ENCODE measurements at places on chromosomes 11 and 22. TPM values are rescaled to one million over a fixed set of nuclear protein-coding genes. Genes with fewer than 3 reads are reported as not detected.

DNA sequence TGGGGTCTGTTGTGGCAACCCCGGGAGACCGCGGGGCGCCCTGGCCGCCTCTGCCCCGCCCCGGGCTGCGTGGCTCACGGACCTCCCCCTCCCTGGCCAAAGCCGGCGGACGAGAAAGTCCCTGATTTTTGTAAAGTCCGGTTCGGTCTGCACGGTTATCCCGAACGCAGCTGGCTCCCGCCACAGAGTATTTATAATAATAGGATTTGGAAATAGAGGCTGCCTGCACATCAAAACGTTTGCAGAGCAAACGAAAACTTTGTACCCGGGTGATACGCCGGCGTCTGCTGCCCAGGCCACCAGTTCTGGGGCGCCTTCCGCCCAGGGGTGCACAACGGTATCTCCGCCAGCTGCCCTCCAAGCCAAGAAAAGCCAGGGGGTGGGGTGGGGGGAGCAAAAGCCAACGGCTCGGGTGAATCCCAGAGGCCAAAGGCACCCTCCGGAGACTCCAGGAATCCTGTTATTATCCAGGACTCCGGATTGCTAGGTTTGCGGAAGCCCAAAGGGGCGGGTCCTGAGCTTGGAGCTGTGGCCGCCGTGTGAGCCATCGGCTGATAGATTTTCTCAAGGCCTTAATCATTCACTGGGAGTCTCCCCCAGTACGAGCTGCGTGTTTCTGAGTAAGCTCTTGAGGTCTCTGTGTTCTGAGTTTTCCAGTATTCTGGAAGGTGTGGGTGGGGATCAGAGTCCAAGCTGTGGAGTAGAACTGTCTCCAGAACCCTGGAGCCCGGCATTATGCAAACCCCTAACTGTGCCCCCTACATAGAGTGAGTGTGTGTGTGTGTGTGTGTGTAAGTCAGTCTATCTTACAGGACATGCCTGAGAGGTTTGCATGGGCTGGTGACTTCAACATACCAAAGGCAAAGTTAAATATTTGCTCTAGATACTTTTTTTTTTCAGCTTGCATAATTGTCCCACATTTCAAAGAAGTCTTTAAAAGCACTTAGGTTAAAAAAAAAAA lies 673 bp upstream of the SHANK2 start:
- no peak for DNase-seq

DNA sequence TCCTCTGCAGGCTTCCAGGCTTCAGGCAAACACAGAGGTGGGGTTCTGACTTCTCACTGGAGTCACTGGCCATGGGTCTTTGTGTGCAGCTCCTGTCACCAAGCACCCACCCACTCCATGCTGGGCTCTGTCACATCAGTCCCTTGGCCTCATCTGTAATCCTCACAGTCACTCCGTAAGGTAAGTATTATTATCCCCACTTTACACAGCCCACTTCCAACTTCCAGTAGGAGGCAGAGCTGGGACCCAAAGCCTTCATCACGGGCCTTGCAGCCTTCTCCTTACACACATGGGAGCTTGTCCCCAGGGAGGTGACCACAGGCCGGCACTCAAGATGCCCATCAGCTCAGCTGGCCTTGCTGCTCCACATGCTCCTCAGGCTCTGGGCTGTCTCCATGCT lies 266.7 kb upstream of the B3GAT1 start:
- DNase-seq: no peak

DNA sequence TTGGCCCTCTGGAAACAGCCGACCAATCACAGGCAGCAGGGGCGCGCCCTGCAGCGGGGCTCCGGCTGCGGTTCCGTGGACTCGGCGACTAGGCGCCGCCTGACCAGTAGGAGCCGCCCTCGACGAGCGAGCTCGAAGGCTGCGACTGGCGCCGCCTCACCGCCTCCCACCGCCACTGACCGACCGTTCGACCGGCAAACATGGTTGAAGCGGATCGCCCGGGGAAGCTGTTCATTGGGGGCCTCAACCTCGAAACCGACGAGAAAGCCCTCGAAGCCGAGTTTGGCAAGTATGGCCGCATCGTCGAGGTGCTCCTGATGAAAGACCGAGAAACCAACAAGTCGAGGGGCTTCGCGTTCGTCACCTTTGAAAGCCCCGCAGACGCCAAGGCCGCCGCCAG lies at the start of gene RBMXL2:
RBMXL2 (plus strand) TSS at position 78 of the 400 bp plus-strand sequence; CDS start at position 201, 123 bp downstream.
- no peak for DNase-seq

DNA sequence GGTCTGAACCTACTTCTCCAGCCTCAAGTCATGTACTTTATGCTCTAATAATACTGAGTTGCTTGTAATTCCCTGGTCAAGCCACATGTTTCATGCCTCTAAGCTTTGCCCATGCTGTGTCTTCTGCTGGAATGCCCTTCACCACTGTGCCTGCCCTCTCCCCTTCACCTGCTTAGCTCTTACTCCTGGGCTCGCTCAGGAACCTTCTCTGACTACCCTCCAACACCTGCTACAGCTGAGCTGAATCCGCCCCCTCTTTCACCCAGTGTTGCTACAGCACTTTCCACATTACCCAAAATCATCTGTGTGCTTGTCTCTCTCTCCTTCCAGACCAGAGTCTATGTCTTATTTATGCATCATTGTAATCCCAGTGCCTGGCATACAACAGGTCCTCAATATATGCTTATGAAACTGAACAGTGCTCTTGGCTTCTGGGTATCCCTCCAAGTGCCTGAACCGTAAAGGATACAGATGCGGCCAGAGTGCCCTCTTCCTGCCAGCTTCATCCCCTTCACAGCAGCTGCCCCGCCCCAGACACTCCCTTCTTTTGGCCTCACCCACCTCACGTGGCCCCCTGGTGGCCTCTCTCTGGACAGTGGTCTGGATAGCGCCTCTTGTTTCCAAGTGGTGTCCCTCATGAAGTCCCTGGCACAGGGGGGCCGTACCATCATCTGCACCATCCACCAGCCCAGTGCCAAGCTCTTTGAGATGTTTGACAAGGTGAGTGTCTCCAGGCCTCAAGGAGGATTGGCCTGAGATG lies 7.1 kb downstream of the ABCG4 start:
- DNase-seq: no peak

GRCh38 chr11:77118086-77118485 lies 10.0 kb upstream of the MYO7A start:
- DNase-seq: no peak

DNA sequence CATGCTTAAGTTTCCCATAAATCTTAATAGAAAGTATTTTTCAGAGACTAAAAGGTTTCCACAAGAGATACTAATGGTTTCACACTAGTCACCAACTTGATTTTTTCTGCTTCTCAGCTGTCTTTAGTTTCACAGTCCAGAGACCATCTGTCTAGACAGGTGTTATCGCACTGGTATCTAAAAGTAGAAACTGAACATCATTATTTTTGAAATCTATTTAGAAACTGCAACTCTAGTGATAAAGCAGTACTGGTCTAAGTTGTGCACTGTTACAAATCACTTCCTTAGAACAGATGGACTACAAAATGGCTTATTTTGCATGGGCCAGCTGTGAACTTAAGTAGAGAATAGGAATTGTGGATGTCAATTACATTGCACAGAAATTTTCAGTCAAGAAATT lies 78.0 kb downstream of the CNTN5 start:
- no peak for DNase-seq

DNA sequence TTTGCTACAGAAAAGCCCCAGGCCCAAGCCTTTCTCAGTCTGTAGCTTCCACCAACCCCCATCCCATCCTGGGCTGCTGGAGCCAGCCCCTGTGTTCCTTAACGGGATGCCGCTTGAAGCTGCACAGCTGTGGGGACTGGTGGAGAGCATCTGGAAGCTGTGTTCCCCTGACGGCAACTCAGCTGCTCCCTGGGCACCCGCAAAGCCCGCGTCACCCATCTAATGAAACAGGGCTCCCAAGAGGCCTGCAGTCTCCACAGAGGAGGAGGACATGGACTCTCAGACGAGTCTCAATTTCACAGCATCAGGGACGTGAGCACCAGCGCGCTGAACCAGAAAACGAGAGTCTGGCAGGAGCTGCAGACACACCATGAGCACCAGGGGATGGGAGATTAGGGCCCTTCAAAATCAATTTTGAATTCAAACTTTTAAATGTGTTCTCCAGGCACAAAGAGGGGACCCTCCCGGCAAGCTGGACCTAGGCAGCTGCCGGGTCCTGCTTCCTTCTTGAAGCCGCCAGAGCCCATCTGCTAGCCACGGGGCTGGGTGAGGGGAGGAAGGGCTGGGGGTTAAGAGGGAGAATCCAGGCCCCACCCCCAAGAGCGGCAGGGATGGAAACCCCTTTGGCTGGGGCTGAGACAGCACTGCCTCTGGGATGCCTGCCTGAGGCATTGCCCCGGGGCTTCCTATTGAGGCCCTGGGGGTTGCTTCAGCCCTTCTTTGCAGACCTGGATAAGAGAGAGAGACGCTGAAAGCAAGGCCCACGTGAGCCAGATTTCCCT lies 21.0 kb downstream of the LMO1 start:
- no peak for DNase-seq

SCGB2A2 gene
- total RNA-seq: not detected

MYRF gene
- 6.4 TPM for total RNA-seq

MAPK8IP2 gene
- total RNA-seq: 6.1 TPM

LRRC74B gene
- 0.18 TPM for total RNA-seq
